ENCODE measurements at places on chromosomes 7 and 10. TPM values are rescaled to one million over a fixed set of nuclear protein-coding genes. Genes with fewer than 3 reads are reported as not detected.

Gene PKD2L1
- 6.1 TPM for polyA plus RNA-seq

Gene SHTN1
- polyA plus RNA-seq = 23.0 TPM

Gene CDK14
- polyA plus RNA-seq = 7.6 TPM

Gene UMAD1
- polyA plus RNA-seq = 15.7 TPM

Gene STEAP2
- 11.4 TPM for polyA plus RNA-seq

Gene PIP
- 6.5 TPM for polyA plus RNA-seq

Gene SPAM1
- 0.02 TPM for polyA plus RNA-seq

Gene OR2A5
- 0.02 TPM for polyA plus RNA-seq

Gene FAM180A
- 0.11 TPM for polyA plus RNA-seq

Gene CALHM3
- polyA plus RNA-seq = 0.32 TPM

Gene AZGP1
- 4.7 TPM for polyA plus RNA-seq

Gene FAM237B
- not detected for polyA plus RNA-seq

Gene TMEM196
- polyA plus RNA-seq = 0.18 TPM

Gene SYT15
- polyA plus RNA-seq = 2.6 TPM

Gene CYP26A1
- polyA plus RNA-seq = 7.8 TPM

Gene GRID1
- 0.46 TPM for polyA plus RNA-seq

Gene ZCCHC24
- polyA plus RNA-seq = 5.4 TPM

All from thymus (tissue), 14 donors.